ENCODE measurements at places on chromosomes 13 and 19.

- no peak for DNase-seq
Observed at GRCh38 chr19:9735986-9736385, 32.6 kb downstream of the ZNF846 start.

GRCh38 chr19:2064788-2065524 lies 13.9 kb upstream of the MKNK2 start:
- no peak for DNase-seq

GRCh38 chr19:49786376-49786820 lies 19.6 kb downstream of the AP2A1 start:
- DNase-seq: no peak

GRCh38 chr13:73693215-73693614 lies 441.0 kb downstream of the KLF12 start:
- no peak for DNase-seq

DNA sequence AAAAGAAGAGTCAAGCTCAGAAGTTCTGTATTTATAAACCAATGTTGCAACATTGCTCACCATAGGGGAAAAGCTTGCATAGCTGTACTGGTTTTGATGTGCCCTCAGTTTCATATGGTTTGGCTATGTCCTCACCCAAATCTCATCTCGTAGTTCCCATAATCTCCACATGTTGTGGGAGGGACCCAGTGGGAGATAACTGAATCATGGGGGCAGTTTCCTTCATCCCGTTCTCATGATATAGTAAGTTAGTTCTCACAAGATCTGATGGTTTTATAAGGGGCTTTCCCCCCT lies 73.9 kb downstream of the TNFRSF19 start:
- no peak for DNase-seq

DNA sequence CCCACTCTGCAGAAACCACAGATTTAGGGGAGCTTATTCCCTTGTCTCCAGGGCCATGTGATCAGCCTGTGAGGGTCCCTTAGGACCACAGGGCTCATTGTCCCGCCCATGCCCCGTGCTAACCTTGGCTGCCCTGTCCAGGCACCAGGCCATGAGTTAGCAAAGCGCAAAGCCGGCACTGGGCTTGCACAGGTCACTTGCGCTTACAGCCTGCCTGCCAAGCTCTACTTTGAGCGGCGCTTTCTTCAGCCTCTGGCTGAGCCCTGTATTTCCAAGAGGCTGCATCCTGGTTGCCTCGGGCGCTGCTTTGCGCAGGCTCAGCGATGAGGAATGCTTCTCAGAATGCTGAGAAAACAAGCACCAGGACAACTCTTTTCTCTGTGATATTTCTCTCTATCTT lies 188.0 kb downstream of the TDRD3 start:
- no peak for DNase-seq

GRCh38 chr13:112347986-112348385 lies 28.2 kb upstream of the SPACA7 start:
- DNase-seq: no peak

DNA sequence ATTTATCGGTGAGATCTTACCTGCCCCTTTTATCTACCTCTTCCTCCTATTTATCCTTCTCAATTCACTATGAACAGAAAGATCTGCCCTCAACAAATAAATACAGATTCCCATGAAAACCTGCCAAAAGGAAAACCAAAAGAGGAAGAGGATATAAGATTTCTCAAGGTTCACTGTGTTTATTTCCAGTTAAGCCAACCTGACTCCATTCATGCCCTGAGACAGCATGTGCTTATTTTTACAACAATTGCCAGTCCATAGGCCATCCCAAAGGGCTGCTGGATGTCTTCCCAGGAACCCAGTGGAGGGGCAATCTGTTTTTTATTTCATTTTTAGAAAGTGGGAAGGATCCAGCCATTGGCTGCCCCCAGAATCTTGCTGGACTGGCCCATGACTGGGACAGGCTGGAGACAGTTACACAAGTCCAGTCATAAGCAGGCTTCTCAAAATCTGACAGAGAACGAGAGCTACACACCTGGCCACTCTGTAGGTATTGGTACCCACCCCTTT lies 209.1 kb downstream of the IRS2 start:
- no peak for DNase-seq

Measured in activated naive CD8-positive, alpha-beta T cell treated with anti-CD3 and anti-CD28 coated beads, Interleukin-2, amount 10 ng/mL, durations not matched to agents 7 days and 5 days (primary cell).